ENCODE measurements at places on chromosomes 3 and 15. TPM values are rescaled to one million over a fixed set of nuclear protein-coding genes. Genes with fewer than 3 reads are reported as not detected.

The TEX55 gene
- not detected for total RNA-seq

DNA sequence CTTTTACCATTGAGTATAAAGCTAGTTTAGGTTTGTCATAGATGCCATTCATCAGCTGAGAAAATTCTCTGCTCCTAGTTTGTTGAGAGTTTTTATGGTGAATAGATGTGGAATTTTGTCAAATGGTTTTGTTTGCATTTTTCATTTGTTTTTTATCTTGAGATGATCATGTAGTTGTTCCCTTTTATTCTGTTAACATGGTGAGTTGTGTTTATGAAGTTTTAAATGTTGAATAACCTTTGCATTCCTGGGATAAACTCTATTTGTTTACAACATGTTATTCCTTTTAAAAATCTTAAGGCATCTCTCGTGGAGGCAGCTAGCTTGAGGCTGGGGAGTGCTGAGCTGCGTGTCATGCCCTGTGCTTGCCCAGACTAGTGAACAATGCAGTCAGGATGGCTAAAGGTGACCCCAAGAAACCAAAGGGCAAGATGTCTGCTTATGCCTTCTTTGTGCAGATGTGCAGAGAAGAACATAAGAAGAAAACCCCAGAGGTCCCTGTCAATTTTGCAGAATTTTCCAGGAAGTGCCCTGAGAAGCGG lies 48.5 kb downstream of the ANAPC13 start:
- DNase-seq = no peak

DNA sequence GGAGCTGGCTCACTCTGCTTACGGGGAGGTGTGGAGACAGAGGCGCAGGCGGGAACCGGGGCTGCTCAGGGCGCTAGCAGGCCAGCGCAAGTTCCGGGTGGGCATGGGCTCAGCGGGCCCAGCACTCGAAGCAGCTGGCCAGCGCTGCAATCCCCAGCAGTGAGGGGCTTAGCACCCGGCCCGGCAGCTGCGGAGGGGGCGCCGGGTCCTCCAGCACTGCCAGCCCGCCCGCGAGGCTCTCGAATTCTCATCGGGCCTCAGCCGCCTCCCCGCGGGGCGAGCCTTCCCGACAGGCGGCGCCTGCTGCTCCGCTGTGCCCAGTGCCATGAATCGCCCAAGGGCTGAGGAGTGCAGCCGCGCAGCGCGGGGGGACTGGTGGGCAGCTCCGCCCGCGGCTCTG lies 78.6 kb upstream of the MITF start:
- no peak for DNase-seq

GRCh38 chr3:1462371-1462770 lies 369.5 kb downstream of the CNTN6 start:
- no peak for DNase-seq

DNA sequence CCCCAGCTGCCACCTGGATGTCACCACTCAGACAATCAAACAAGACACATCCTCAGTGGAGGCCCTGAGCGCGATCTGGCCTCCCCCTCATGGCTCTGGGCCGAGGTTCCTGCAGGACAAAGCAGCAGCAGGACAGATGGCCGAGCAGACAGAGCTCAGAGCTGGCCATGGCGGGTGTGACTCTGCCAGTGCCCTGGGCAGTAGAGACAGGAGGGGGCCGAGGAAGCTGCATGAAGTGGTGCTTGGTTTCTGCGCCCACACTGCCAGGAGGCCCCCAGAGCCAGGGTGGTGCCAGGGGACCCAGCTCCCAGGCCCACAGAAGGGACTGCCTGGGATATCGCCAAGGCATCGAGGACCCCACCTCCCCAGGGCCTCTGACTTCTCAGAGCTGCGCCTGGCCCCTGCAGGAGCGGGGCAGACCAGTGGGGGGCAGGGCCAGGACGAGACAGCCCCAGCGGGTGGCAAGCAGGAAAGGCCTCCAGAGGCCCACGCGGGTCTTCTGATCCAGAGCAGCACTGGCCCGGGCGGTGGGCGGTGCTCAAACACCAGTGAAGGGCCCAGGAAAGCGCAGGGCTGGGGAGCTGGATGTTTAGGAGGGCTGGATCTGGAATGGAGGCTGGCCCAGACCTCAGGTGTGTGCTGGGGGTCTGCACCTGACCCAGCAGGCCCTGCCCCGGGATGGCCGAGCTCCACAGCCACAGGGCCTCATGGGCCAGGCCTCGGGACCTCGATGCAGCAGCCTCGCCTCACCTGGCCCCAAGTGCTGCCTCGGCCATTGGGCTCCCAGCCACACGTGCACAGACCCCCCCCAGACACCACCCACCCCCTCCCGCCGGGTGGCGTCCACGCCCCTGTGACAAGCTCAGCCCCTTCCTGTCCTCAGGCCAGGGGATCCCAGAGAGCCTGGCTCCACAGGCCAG lies 76.0 kb downstream of the GOLGA8G start:
- DNase-seq = peak; percentile 10

- no peak for DNase-seq
These were observed 60.5 kb downstream of the NR2F2 start for GRCh38 chr15:96390986-96391385.

- no peak for DNase-seq
These were observed 47.6 kb downstream of the GAP43 start for GRCh38 chr3:115670911-115671310.

- DNase-seq = no peak
These were observed 90.7 kb downstream of the ATP8B4 start for GRCh38 chr15:50028326-50028725.

The FGF12 gene
- 0.35 TPM for total RNA-seq

DNA sequence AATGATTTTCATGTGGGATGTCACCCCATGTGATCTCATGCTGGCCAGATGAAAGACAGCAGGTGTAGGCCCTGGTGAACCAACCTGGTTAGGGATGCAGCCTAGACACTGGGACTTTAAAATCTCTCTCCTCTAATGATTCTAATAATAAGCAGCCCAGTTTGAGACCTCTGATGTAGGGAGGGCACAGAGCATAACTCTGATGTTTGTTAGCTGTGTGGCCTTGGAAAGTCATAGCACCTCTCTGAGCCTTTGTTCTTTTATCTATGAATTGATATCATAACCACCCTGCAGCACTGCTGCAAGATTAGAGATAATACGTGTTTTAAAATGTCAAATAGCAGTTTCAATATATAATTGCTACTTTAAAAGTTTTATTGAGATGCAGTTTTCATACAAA lies 106.0 kb downstream of the RPL22L1 start:
- no peak for DNase-seq

The SH2D7 gene
- total RNA-seq = not detected

The MPI gene
- total RNA-seq = 38.2 TPM

DNA sequence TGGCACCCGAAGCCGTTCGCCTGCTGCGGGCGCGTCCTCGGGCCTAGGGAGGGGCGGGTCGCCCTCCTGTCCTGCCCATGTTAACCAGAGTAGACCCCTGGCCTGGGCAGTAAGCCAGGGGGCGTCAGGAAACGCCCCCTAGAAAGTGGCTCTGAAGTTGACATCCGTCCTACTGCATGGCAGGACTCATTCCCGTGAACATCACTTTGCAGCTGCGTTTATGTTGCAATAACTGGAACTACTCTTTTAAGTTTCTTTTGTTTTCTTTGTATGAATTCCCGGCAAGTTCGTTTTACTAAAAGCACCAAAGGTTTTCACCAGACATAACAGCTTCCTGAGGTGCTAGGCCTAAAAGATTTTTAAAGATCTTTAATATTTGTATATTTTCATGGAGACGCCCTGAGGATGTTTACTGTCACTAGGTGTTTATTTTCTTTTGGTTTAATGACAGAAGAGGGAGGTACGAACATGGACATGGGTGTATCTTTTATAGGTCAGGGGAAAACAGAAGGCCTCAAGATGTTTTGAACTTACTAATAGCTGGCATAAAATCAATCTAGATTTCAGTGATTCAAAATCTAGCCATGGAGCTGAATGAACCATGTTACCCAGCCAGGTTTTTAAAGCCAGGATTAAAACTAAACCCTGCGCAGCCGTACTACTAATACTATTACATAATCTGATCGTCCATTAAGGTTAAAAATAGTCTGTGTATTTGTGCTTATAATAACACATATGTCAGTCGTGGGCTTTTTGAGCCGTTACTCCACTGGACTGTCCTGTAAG lies 1.0 kb downstream of the C15orf61 start:
- DNase-seq = no peak

DNA sequence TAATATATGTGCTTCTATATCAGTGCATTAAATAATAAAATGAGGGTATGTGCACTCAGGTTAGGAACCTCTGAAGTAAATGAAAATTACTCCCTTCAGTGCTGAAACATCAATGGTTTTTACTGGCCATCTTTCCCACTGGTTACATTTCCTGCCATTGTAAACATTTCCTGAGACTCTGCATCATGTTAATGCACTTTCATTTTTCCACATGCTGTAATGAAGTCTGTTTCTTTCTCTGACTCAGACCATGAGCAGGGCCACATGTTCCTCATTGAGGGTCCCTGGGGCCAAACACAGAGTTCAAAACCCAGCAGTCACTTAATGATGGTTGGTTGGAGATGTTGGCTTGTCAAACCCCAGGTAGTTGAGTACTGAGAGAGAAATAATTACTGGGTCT lies 15.3 kb downstream of the FAM3D start:
- no peak for DNase-seq

- DNase-seq = no peak
These were observed 333.5 kb upstream of the EPHA6 start for GRCh38 chr3:96480881-96481280.

- DNase-seq = no peak
These were observed 44.5 kb upstream of the PDZRN3 start for GRCh38 chr3:73669260-73669659.

DNA sequence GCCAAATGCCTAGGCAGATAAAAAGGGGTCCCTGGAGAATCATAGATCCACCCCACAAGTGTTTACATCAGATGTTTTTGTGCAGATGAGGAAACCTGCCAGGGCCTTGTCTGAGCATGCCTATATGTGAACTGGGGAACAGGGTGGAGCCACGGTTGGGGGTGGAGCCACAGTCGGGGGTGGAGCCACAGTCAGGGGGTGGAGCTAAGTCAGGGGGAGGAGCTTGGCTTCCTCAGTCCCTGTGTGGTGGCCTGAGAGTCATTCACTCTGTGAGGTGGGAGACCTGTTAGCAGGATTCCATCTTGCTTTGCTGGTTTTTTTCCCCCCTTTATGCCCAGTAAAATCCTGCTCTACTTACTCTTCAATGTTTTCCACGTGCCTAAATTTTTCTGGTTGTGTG lies 57.8 kb upstream of the TGFBR2 start:
- DNase-seq = no peak

The TBC1D21 gene
- total RNA-seq = not detected

- DNase-seq = no peak
These were observed 107.8 kb downstream of the MEGF11 start for GRCh38 chr15:66145726-66146182.

The SLC2A2 gene
- not detected for total RNA-seq

DNA sequence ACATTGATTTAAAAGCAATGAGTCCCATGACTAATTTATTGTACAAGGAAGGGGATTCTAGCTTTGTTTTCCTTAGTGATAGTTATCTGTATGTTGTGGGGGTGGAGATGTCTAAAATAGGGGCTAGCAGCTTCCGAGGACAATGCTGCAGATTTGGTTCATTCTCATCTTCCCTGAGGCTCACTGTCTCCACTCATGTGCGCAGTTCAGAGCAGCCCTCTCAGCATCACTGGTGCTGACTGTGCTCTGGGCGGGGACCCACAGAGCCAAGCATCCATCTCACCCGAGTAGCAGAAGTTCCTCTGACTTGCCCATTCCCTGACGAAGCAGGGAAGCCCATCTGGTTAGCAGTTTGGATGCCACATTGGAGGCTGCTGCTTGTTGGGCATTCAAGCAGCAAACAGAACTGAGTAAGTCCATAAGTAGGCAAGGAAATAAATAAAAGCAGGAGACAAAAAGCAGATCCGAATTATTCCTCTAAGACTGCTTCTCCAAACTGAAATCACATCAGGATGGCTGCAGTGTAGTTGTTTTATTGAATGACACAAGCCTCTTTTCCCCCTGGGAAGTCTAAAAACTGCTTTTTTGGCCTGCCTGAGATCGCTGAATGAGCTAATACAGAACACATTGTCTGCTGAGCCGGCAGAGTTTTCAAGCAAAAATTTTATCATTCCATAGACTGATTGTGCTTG lies 27.5 kb downstream of the RARB start:
- DNase-seq = no peak

The ZNF662 gene
- total RNA-seq = 1.4 TPM

DNA sequence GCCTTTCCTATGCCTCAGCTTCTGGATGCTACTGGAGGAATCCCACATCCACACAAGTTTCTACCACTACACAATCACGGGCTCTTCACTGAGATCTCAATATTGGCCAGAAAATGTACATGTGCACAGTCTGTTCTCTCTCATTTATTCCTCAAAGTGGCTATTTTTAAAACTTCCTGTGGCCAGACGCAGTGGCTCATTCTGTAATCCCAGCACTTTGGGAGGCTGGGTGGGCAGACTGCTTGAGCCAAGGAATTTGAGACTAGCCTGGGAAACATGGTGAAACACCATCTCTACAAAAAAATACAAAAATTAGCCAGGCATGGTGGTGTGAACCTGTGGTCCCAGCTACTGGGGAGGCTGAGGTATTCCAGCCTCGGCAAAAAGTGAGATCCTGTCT lies 91.4 kb upstream of the PRTG start:
- no peak for DNase-seq

DNA sequence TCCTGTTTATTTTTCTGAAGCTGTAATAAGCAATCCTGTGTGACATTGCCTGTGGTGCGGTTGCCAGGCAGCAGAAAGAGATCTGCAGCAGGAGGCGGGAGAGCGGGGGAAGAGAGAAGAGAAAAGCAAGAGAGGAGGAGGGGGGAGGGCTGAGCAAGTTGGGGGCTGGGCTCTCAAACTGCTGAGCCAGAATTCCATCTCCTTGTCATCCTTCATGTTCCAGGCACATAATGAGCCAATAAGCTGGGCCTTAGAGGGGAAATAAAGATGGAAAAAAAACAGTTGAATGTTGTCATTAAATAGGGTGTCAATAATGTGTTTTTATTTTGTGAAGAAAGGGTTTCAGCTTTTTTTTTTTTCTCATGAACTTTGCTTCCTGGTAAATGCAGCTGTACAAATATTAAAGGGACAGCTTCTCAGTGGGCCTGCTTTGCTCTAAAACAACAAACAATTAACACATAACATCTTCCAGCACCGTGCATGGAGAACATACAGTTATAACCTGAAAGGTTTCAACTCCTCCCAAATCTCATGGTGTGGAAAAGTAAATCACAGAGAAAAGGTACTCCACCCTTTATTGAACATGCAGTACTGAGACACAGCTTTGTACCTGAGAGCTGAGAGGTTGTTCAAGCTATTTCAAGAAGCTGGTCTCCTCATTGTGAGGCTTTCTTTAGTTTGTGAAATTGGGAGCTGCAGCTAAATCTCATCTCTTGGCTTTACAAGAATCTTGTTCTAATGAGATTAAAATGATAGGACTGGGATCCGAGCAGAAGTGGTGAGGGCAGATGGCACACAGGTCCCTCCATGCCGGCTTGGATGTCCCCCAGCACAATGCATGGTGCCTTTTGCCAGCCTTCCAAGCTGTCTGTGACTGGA lies 451.1 kb upstream of the KCNMB2 start:
- no peak for DNase-seq

GRCh38 chr3:61812517-61812916 lies 251.1 kb downstream of the PTPRG start:
- no peak for DNase-seq

DNA sequence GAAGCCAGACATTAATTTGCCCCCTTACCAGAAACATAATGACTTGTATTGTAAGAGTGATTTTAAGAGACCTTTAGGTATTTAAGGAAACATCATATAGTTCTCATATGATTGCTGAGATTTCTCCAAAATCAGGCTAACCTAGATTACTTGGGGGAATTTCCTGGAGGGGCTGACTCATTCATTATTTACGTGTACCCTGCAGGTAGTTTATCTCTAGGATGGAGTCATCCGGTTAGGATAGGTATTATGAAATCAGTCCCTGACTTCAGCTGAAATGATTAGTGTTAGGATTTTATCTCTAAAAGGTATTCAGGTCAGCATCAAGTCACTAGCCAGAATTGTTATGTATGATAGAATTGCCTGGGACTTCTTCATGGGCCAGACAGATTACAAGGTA lies 97.5 kb downstream of the TCF12 start:
- no peak for DNase-seq

Measured in T-helper 17 cell (primary cell).